Central memory CD8-positive, alpha-beta T cell (primary cell): ENCODE measurements at places on chromosomes 2 and 18.

GRCh38 chr18:59420244-59420643, 61.2 kb upstream of the LMAN1 start:
- no peak overlapping the region for H3K27ac ChIP-seq
- H3K36me3 ChIP-seq: peaks cover under 1% of the 10 kb centered on the region
- no peak for DNase-seq
- no peak overlapping the region for H3K4me3 ChIP-seq

- peaks cover 15% of the 10 kb centered on the region for H3K36me3 ChIP-seq
- H3K27me3 ChIP-seq: no peaks in the 10 kb centered on the region
- no peak for DNase-seq
- peak overlapping the region; percentile 16 for H3K4me3 ChIP-seq
Measured at GRCh38 chr2:97745474-97746174, 32.2 kb downstream of the ZAP70 start.

- H3K4me1 ChIP-seq: no peaks in the 10 kb centered on the region
- no peak overlapping the region for H3K4me3 ChIP-seq
- H3K27ac ChIP-seq: no peak overlapping the region
- H3K36me3 ChIP-seq: peaks cover 1% of the 10 kb centered on the region
Measured at GRCh38 chr2:235592836-235593235, 99.0 kb downstream of the AGAP1 start.

GRCh38 chr2:231682603-231683291, 25.6 kb upstream of the PTMA start:
- peaks cover 7% of the 10 kb centered on the region for H3K4me1 ChIP-seq
- no peak for DNase-seq
- H3K36me3 ChIP-seq: no peaks in the 10 kb centered on the region
- H3K4me3 ChIP-seq: no peak overlapping the region
- peaks cover 18% of the 10 kb centered on the region for H3K27me3 ChIP-seq
- H3K27ac ChIP-seq: no peak overlapping the region

DNA sequence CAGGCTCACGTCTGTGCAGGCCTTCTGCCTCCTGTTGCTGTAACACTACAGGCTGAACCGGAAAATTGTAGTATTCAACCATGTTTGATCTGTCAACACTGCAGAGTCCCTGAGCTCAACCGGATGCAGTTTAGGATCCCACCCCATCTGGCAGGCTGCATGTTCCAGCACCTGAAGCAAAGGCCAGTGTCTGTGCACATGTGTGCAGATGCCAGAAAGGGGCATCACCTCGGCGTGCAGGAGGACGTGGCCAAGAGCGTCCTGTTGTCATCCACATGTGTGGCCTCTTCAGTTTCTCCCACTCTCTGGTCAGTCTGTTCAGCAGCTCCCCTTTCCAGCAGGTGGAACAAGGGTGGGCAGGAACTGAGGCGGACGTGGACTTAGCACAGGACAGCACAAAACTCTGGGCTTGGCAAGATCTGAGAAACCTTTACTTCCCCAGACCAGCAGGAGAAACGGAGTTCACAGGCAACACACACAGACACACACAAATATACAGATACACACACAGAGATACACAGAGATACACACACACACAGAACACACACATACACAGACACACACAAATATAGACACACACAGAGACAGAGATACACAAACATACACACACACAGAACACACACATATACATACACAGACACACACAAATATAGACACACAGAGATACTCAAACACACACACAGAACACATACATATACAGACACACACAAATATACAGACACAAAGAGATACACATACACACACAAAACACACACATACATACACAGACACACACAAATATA, 111.3 kb downstream of the NDUFA10 start:
- peaks cover 2% of the 10 kb centered on the region for H3K36me3 ChIP-seq
- no peak for DNase-seq
- H3K27me3 ChIP-seq: no peaks in the 10 kb centered on the region
- H3K27ac ChIP-seq: no peak overlapping the region
- peaks cover 8% of the 10 kb centered on the region for H3K4me1 ChIP-seq

DNA sequence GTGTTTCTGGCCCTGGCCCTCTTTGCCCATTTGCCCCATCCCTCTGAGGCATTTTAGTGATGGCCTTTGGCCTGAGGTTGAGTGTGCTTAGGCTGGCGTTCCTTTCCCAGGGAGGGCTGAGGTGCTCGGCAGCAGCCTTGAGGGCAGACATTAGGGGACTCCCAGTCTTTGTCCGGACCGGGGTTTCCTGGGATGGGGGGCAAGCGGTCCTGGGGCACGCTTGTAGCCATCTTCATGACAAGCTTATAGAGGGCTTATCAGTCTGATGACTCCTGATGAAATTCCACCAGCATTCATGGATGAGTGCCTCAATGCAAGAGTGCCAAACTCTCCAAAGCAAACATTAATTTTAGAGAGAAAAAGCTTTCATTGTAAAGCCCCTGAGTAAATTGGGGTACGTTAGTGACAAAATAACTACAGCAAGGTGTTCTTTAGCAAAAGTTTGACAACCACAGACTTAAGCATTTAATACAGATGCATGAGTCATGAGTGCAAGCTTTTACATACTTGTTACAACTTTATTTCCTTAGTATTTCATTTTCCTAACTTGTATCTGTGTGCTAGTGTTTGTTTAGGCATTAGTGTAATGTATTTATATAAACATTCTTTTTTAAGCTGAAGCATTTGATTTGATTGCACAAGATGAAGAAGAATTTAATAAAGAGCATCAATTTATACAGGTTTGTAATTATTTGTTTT, 45.6 kb downstream of the CEP192 start:
- no peak overlapping the region for H3K4me3 ChIP-seq
- DNase-seq: no peak
- H3K27me3 ChIP-seq: no peaks in the 10 kb centered on the region
- H3K27ac ChIP-seq: no peak overlapping the region
- peaks cover 39% of the 10 kb centered on the region for H3K36me3 ChIP-seq

- H3K27ac ChIP-seq: no peak overlapping the region
- no peaks in the 10 kb centered on the region for H3K4me1 ChIP-seq
- DNase-seq: no peak
- H3K4me3 ChIP-seq: no peak overlapping the region
- H3K27me3 ChIP-seq: no peaks in the 10 kb centered on the region
Measured at GRCh38 chr2:129224022-129224421, 755.4 kb upstream of the RAB6C start.

GRCh38 chr2:110100480-110100879, 15.1 kb downstream of the MALL start:
- H3K4me1 ChIP-seq: no peaks in the 10 kb centered on the region
- peaks cover 1% of the 10 kb centered on the region for H3K36me3 ChIP-seq
- H3K27ac ChIP-seq: no peak overlapping the region
- H3K27me3 ChIP-seq: peaks cover 40% of the 10 kb centered on the region
- no peak overlapping the region for H3K4me3 ChIP-seq

DNA sequence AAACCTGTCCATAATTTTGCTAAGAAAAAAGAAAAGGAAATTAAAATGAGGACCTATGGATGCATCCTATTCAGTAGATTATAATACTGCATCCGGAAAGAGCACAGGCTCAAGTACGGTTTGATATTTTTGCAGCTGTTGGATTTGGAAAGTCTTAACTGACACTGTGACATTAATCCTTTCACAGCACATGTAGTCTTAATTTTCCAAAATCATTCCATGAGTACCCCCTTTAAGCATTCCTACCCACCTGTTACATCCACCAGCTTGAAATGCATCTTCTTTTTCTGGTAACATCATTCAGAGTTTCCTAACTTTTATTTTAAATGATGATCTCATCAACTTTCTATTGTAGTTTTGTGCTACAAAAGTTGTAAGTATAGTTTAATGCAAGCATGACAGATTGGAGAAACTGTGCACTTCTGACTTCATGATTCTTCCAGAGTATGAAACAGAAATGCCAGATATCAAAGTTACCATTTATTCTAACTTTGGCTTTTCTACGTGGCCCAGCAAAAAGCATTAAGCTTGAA, 113.5 kb downstream of the ESCO1 start:
- peaks cover 15% of the 10 kb centered on the region for H3K27me3 ChIP-seq
- no peak overlapping the region for H3K27ac ChIP-seq
- no peaks in the 10 kb centered on the region for H3K36me3 ChIP-seq
- H3K4me1 ChIP-seq: no peaks in the 10 kb centered on the region
- no peak overlapping the region for H3K4me3 ChIP-seq
- no peak for DNase-seq

DNA sequence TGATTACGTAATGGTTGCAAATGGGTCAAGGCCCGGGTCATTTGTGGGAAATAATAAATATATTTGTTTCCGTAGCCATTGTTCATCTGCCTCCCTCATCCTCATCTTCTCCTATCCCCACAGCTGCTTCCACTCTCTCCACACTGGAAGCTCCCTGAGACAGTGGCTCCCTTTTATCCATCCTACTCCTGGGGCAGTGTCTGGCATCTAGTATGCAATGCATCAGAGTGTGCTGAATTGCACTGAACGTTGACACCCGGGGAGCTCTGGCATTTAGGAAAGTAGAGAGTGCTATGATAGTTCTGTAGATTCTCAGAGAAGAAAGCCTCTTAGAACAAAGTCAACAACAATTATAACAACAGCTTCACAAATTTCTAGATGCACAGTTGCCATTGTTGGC, 45.5 kb upstream of the NAB1 start:
- peaks cover 2% of the 10 kb centered on the region for H3K36me3 ChIP-seq
- no peak for DNase-seq

- H3K27me3 ChIP-seq: peaks cover 66% of the 10 kb centered on the region
- peaks cover 6% of the 10 kb centered on the region for H3K4me1 ChIP-seq
- H3K27ac ChIP-seq: no peak overlapping the region
- no peak overlapping the region for H3K4me3 ChIP-seq
- H3K36me3 ChIP-seq: no peaks in the 10 kb centered on the region
- no peak for DNase-seq
Measured at GRCh38 chr18:37483221-37483971, 82.2 kb downstream of the CELF4 start.

DNA sequence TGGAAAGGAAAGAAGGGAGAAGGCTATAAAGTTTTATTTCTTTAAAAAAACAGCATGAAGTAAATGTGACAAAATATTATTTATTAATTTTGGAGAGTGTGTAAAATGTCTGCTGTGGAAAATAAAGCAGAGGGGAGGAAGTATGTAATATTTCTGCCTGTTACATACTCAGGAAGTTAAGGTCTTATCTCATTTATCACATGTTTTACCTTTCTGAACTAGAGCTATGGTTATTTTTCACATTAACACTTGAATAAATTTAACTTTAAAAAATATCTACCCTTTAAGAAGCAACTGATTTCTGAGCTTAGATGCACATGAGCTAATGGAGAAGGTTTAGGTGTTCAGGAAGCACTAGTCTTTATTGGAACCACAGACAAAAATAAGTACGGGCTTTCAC, 148.3 kb downstream of the GRB14 start:
- H3K4me1 ChIP-seq: no peaks in the 10 kb centered on the region
- H3K36me3 ChIP-seq: no peaks in the 10 kb centered on the region
- no peak overlapping the region for H3K27ac ChIP-seq
- H3K27me3 ChIP-seq: no peaks in the 10 kb centered on the region
- DNase-seq: no peak

- H3K27ac ChIP-seq: no peak overlapping the region
- no peak overlapping the region for H3K4me3 ChIP-seq
- no peaks in the 10 kb centered on the region for H3K4me1 ChIP-seq
- DNase-seq: no peak
- H3K36me3 ChIP-seq: peaks cover 2% of the 10 kb centered on the region
Measured at GRCh38 chr2:207110310-207110709, 55.4 kb downstream of the KLF7 start.

DNA sequence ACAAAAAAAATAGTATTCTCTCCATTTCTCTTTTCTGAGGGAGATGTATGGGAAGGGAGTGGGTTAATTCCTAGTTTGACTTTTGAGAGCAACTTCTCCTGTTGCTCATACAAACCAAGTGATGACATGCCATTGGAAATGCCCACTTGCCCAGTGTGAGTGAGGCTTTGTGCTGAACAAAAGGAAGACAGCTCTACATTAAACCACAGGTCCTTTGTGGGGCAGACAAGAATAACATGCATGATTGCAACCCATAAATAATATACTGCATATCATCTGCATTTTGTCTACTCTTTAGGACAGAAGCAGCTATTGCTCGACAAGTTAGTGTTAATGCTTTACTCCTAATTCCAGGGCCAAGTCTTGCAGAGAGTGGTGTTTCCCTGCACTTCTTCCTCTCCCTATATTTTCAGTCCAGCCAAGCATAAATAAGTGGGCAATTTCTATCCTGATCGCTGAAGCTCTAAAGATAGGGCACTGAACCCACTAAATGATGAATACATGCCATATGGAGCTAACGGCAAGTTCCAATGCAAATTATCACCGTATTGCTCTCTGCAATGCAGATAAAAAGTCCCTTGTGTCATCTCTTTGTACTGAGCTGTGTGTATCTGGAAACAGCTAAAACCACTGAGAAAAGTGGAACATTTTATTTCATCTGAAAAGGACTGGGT, 19.4 kb upstream of the EHBP1 start:
- peaks cover 2% of the 10 kb centered on the region for H3K36me3 ChIP-seq
- H3K27ac ChIP-seq: no peak overlapping the region
- no peaks in the 10 kb centered on the region for H3K4me1 ChIP-seq
- DNase-seq: no peak
- peaks cover 88% of the 10 kb centered on the region for H3K27me3 ChIP-seq
- no peak overlapping the region for H3K4me3 ChIP-seq

- peaks cover 70% of the 10 kb centered on the region for H3K36me3 ChIP-seq
- no peak overlapping the region for H3K27ac ChIP-seq
- no peak for DNase-seq
- peaks cover 5% of the 10 kb centered on the region for H3K4me1 ChIP-seq
- H3K4me3 ChIP-seq: no peak overlapping the region
Measured at GRCh38 chr2:128134573-128134972, 43.6 kb downstream of the UGGT1 start.

- H3K4me3 ChIP-seq: no peak overlapping the region
- H3K27ac ChIP-seq: no peak overlapping the region
Measured at GRCh38 chr2:203693242-203693879, 13.1 kb upstream of the CD28 start.

GRCh38 chr2:237184919-237185552, 99.3 kb downstream of the COPS8 start:
- no peak overlapping the region for H3K4me3 ChIP-seq
- H3K27me3 ChIP-seq: peaks cover 58% of the 10 kb centered on the region
- no peak for DNase-seq

DNA sequence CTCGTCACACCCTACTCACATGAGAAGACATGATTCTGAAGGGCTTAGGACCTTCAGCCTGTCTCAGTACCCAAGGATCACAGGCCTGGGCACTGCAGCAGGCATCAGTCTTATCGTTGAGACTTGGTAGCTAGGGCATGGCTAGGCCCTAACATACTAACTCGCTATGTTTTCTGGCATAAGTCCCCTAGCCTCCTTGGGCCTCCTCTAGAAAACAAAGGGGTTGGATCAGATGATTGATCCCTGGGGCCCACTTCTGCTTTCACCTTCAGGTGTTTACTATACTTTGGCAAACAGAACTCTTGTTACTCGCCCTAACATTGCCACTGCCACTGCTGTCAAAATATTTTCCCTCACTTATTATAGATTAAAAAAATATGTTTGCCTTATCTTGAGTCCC, 44.2 kb downstream of the VSNL1 start:
- no peaks in the 10 kb centered on the region for H3K36me3 ChIP-seq
- H3K4me1 ChIP-seq: no peaks in the 10 kb centered on the region
- no peak for DNase-seq
- H3K4me3 ChIP-seq: no peak overlapping the region
